DND-41 (cell line): ENCODE measurements at places on chromosomes 12 and 14.
A peak's percentile ranks its signal among the peaks of the same experiment; 100 is the strongest.

DNA sequence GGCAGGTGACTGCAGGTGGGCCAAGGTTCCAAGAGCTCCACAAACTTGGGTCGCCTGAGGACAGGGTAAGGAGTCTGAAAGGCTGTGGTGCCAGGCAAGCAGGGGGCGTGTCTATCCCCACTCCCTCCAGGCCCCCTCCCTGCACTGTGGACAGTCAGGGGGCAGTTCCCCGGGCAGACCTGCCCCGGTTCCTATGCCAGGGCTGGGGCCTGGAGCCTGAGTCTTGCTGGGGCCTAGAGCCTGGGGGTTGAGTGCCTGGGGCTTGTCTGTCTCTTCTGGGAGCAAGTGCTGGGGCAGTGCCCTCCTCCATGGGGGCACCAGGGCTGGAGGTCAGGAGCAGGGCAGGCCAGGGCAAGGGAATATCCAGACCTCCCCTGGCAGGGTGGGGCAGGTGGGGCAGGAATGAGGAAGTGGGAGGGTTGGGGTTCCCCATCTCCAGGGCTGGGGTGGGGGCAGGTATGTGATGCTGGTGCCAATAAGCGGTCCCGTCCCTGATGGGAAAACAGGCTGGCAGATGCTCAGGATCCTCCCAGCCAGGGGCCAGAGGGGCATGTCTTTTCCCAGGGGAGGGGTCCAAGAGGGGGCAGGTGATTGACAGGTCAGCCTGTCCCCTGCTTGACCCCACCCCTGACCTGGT lies 11.9 kb upstream of the TNFAIP2 start:
- no peak for DNase-seq
- no peak overlapping the region for H3K27ac ChIP-seq
- no peaks in the 10 kb centered on the region for H3K4me1 ChIP-seq

DNA sequence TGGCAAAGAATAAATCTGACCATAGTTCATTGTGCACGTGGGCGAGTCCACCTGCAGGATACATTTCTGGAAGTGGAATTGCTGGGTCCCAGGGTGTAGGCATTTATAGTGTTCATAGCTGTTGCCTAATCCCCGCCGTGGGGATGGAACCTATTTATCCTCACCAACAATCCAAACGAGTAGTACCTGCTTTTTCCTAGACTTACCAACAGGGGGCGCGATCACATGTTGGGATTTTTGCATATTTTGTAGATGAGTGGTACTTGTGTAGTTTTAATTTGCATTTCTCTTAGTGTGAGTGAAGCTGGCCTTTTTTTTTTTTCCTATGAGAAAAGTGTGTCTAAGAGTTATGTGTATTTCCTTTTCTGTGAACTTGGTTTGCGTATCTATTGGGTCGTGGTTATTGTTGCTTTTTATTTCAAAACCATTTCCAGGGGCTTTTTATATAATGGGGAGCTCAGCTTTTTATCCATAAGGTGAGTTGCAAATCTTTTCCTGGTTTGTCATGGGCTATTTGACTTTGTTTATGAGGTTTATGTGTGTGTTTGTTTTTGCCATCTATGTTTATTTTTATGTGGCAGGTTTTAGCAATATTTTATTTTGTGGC lies 67.2 kb downstream of the CCDC92 start:
- no peaks in the 10 kb centered on the region; the same call in 1 of the 2 replicates for H3K4me1 ChIP-seq
- H3K4me3 ChIP-seq = no peak overlapping the region
- no peaks in the 10 kb centered on the region for H3K36me3 ChIP-seq
- H3K27me3 ChIP-seq = no peaks in the 10 kb centered on the region

DNA sequence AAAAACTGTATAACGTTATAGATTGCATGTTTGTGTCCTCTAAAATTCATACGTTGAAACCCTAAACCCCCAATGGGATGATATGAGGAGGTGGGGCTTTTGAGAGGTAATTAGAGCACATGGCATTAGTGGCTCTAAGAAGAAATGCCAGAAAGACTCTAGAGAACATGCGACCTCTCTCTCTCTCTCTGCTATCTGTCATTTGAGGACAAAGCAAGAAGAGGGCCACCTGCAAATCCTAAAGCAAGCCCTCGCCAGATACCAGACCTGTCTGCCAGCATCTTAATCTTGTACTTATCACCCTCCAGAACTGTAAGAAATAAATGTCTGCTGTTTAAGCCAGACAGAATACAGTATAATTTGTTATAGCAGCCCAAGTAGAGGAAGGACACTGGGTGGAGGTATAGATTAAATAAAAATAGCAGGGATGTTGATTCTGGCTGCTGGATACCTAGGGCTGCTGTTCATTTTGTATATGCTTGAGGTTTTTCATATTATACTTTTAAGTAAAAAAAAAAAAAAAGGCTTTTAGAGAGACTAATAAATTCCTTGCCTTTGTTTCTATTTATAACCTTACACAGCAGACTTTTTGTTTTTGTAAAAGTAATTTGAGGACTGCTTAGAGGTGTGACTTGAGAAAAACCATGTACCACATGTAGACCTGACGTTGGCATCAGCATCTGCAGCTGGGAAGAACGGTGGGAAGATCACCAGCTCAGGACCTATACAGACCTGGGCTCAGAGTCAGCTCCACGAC lies 26.9 kb downstream of the MOK start:
- H3K27me3 ChIP-seq = no peaks in the 10 kb centered on the region
- DNase-seq = no peak
- H3K27ac ChIP-seq = no peak overlapping the region
- H3K4me3 ChIP-seq = no peak overlapping the region
- H3K4me1 ChIP-seq = no peaks in the 10 kb centered on the region
- no peaks in the 10 kb centered on the region for H3K36me3 ChIP-seq

GRCh38 chr12:3326850-3327780 lies 163.9 kb upstream of the PRMT8 start:
- peaks cover 7% of the 10 kb centered on the region for H3K27me3 ChIP-seq
- no peak overlapping the region for H3K4me3 ChIP-seq
- no peak for DNase-seq

DNA sequence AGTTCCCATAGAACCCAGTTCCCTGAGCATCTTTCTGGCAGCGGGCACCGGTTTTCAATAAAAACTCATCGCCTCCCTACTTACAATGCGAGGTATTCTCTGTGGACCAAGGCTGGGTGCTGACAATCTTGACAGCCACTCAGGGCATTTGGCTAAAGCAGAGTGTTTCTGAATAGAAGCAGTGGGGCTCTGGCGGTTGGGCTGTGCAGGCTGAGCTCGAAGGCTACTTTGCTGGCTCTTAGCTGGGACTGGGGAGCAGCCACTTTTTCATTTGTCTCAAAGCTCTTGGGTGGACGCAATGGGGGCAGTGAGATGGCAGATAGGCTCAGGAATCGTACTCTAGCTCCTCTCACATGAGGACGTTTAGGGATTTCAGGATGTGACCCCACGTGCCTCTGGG lies 151.8 kb downstream of the UNC79 start:
- no peaks in the 10 kb centered on the region for H3K36me3 ChIP-seq
- H3K4me1 ChIP-seq = no peaks in the 10 kb centered on the region
- H3K27me3 ChIP-seq = no peaks in the 10 kb centered on the region
- H3K4me3 ChIP-seq = no peak overlapping the region
- no peak for DNase-seq

GRCh38 chr14:101504096-101504948 lies 57.0 kb upstream of the DIO3 start:
- no peaks in the 10 kb centered on the region for H3K4me1 ChIP-seq
- DNase-seq = no peak
- H3K4me3 ChIP-seq = no peak overlapping the region
- H3K36me3 ChIP-seq = no peaks in the 10 kb centered on the region
- peaks cover 16% of the 10 kb centered on the region for H3K27me3 ChIP-seq
- no peak overlapping the region for H3K27ac ChIP-seq

DNA sequence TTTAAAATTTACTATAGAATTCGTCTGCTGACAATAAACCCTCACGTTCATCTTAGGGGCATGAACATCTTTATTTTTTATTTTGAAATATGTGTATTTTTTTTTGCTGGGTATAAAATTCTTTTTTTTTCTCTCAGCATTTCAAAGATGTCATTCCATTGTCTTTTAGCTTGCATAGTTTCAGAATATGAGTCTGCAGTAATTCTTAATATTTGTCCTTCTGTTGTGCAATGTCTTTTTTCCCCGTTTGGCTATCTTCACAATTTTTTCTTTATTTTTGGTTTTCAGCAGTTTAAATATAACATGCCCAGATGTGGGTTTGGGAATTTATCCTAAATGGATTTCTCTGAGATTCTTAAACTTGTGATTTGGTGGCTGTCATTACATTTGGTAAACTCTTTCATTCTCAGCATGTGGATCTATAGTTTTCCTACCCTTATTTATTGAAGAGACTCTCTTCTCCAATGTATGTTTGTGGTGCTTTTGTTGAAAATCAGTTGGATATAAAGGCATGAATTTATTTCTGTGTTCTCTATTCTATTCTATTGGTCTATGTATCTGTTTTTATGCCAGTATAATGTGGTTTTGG lies 37.8 kb upstream of the PLBD1 start:
- H3K4me1 ChIP-seq = no peaks in the 10 kb centered on the region
- no peak for DNase-seq
- H3K27me3 ChIP-seq = no peaks in the 10 kb centered on the region
- no peak overlapping the region for H3K27ac ChIP-seq
- no peaks in the 10 kb centered on the region for H3K36me3 ChIP-seq

GRCh38 chr14:77186911-77187648 lies 5.5 kb downstream of the TMEM63C start:
- DNase-seq = no peak
- no peak overlapping the region for H3K4me3 ChIP-seq
- peaks cover 3% of the 10 kb centered on the region for H3K27me3 ChIP-seq

- H3K4me3 ChIP-seq = no peak overlapping the region
- no peaks in the 10 kb centered on the region for H3K36me3 ChIP-seq
- no peaks in the 10 kb centered on the region for H3K27me3 ChIP-seq
- H3K4me1 ChIP-seq = no peaks in the 10 kb centered on the region
- no peak overlapping the region for H3K27ac ChIP-seq
These were observed 53.1 kb upstream of the NAP1L1 start for GRCh38 chr12:76137606-76138005.

DNA sequence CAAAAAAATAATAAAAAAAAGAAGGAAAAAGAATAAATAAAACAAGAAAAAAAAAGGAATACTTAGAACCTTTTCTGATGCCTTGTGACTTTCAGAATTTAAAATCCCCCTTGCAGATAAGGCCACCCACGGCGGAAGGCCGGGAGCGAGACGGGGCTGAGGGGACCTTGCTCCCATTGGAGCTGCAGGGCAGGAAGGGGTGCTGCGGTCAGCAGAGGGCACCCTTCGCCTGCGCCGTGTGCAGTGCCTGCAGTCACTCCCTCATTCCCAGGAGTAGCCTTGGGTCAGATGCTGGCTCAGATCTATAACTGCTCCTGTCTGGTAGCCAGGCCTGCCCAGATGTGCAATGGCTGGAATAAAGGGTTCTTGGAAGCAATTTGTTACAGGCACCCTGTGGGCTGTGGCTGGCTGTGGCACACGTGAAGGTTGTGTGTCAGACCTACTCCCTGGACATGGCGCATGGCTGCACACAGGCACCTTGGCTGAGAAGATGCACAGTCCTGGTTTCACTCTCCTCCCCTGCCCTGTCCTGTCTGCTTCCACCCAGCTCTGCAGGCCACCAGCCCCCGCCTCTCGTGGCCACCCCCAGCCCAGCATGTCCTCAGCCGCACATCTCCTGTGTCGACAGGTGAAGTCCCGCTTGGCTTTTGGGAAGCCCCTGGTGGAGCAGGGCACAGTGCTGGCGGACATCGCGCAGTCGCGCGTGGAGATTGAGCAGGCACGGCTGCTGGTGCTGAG lies 13.4 kb upstream of the ALDH2 start:
- no peak overlapping the region for H3K4me3 ChIP-seq
- DNase-seq = no peak
- no peak overlapping the region for H3K27ac ChIP-seq
- no peaks in the 10 kb centered on the region for H3K27me3 ChIP-seq
- H3K36me3 ChIP-seq = peaks cover 18% of the 10 kb centered on the region

DNA sequence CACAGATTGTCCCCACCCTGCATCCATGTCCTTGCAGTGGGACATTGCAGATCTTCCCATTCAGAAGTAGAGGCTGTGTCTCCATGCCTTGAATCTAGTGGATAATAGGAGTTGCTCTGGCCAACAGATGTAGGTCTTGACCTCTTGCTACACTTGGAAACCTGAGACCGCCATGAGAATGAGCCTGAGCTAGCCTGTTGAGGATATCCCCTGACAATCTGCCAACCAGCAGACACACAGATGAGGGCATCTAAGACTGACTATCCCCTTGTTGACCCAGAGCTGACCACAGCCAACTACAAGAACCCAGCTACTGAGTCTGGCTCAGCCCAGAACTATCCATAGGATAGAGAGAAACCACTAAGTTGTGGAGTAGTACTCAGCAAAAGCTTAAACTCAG lies 161.1 kb upstream of the NOS1 start:
- no peak for DNase-seq
- no peaks in the 10 kb centered on the region for H3K4me1 ChIP-seq
- no peaks in the 10 kb centered on the region for H3K36me3 ChIP-seq
- peaks cover 4% of the 10 kb centered on the region for H3K27me3 ChIP-seq
- H3K27ac ChIP-seq = no peak overlapping the region

DNA sequence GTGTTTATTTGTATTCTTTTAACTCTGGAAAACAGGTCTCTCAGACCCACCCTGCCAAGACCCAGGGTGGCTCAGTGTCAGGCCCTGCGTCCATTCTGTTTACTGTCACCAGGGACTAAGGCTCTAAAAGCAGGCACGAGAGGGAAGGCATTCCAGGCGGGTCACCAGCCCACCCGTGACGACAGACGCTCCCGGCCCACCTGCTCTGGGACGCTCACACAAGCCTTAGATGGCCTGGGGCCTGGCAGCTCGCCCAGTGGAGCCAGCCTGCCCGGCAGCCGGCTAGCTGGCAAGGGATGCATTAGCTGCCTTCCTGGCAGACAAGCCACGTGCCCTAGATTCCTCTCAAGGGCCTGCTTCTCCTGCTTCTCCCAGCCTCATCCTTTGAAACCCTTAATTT lies 9.2 kb upstream of the NUAK1 start:
- DNase-seq = no peak
- no peaks in the 10 kb centered on the region for H3K4me1 ChIP-seq
- no peaks in the 10 kb centered on the region for H3K36me3 ChIP-seq
- no peak overlapping the region for H3K27ac ChIP-seq
- H3K27me3 ChIP-seq = peaks cover 15% of the 10 kb centered on the region
- no peak overlapping the region for H3K4me3 ChIP-seq

GRCh38 chr12:6868211-6869048 lies 1.1 kb downstream of the TPI1 start:
- no peaks in the 10 kb centered on the region for H3K27me3 ChIP-seq
- H3K36me3 ChIP-seq = peaks cover 79% of the 10 kb centered on the region
- DNase-seq = peak; percentile 33
- peak overlapping the region; percentile 43 for H3K4me3 ChIP-seq
- H3K27ac ChIP-seq = peak overlapping the region; percentile 77

GRCh38 chr12:70876952-70877351 lies 43.6 kb downstream of the PTPRR start:
- H3K27me3 ChIP-seq = no peaks in the 10 kb centered on the region
- no peak overlapping the region for H3K27ac ChIP-seq
- no peaks in the 10 kb centered on the region for H3K36me3 ChIP-seq
- no peaks in the 10 kb centered on the region for H3K4me1 ChIP-seq
